ENCODE measurements at places on chromosomes 16 and 17.

- DNase-seq: peak; percentile 88
Observed at GRCh38 chr17:82781894-82782274, 30.0 kb downstream of the TBCD start.

DNA sequence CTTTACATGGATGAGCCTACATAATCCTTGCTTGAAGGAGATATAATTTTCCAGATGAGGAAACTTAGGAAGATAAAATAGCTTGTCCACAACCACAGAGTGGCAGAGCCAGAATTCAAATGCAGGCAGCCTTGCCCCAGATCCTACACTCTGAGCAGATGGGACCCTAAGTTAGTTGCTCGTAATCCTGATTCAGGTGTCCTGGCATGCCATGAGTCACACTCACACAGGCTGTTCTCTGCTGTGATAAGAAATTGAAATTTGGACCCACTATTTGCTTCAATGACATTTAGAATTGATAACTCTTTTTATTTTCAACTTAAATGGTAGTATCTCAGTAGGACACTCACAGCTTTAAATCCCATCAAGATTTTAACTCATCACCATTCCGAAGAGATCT, 150.7 kb upstream of the CACNG5 start:
- no peak for DNase-seq

- DNase-seq: no peak
Observed at GRCh38 chr16:65069766-65070165, 52.1 kb downstream of the CDH11 start.

DNA sequence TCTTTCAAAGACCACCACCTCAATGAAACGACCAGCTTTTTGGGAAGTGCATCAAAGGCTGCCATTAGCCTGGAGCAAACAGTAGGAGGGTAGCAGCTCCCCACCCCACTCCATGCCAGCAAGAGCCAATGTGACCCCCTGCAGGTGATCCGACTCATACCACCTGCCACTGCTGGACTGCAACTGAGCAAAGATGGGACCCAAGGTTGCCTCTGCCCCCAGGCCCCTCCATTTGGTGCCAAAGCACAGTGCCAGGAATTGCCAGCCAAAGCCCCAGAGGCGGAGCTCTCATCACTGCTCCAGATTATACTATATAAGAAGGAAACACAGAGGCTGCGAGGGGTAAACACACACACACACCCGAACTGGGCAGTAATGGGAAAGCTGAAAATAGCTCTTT, 8.3 kb downstream of the PITPNM3 start:
- DNase-seq: no peak

DNA sequence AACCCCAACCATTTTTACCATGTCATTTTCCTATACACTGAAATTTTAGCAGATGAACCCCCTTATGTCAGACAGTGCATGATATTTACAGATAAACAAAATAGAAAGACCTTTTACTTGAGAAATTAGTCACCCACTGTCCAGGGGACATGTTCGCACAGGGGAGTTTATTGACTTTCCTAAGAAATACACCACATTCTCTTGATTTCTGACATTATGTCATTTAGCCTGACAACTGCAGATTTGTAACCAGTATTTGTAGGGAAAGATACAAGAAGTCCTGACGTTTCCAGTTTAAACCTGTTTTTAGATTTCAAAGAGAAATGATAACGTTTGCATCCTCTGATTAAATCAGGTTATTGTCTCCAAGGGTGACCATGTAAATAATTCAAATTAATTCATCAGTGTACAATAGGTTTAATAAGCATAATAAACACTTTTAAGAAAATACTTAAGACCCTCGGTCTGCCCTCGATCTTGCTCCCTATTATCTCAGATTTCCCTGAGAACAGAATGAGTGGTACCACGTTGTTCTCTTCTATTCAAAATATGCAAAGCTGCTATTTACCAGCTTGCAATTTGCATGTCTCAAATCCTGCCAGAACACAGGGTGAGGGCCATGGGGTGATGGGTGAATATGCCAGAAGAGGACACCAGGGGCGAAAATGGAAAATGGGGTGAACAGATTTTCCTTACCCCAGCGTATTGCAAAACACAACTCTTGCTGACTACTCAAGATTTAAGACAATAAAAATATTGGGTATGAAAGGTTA, 2.1 kb upstream of the LYRM9 start:
- no peak for DNase-seq

GRCh38 chr17:4130715-4131114, 12.1 kb downstream of the ZZEF1 start:
- no peak for DNase-seq

DNA sequence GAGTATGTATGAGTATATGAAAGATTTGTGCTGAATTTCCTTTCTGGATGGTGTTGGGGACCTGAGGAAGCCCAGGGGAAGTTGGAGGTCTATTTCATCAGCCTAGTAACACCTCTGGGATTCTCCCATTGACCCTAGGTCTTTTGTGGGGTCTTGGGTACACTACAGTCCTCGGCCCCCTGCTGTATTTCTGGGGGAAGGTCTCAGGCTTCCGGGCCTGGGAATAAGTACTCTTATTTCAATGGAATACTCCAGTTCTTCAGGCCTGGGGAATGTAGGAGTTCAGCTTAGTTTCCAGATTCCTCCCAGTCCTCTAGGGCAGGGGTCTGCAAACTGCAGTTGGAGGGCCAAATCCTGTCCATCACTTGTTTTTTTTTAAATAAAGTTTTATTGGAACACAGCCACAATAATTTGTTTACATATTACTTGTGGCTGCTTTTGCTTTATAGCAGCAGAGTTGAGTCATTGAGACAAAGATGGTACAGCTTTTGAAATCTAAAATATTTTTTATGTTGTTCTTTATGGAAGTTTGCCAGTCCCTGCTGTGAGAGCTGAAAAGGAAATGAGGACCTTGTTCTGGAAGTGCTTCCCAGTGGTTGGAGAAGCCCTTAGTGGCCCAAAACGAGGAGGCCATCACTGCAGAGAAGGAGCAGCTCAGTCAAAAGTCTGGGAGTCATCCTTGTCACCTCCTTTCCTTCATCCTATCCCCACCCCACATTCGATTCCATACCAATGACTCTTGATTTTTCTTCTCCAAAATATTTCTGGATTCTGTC, 142.5 kb upstream of the HS3ST2 start:
- no peak for DNase-seq

DNA sequence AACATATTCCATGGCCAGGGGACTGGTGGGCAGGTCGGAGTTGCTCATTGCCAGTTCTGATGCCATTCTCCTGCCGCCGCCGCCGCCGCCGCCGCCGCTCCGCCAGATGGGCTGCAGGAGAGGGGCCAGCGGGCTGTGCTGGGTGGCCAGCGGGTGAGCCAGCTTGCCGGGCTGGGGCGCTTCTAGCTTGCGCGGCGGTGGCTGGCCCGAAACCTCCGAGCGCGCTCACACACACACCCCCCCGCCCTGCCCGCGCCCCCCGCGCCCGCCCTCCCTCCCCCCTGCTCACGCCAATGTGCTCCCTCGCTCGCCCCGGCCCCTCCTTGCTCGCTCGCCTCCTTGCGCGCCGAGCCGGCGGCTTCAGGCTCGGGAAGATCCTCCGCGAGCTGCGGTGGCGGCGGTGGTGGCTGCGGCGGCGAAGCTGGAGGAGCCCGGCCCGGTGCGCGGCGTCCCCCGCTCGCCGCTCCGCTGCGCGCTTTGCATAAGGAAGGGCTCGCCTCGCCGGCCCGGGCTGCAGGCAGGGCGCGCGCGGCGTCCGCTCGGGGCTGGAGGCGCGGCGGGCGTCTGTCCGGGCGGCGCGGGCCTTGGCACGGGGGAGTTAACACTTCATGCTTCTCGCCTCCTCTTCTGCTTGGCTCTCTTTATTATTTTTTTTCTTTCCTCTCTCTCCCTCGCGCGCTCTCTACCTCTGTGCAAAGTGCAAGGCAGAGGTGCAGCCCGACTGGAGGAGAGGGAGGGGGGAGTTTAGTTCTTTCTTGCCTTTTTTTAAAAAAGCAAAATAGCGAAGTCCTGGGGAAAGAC, 500 bp downstream of the MAF start:
- peak; percentile 30 for DNase-seq

DNA sequence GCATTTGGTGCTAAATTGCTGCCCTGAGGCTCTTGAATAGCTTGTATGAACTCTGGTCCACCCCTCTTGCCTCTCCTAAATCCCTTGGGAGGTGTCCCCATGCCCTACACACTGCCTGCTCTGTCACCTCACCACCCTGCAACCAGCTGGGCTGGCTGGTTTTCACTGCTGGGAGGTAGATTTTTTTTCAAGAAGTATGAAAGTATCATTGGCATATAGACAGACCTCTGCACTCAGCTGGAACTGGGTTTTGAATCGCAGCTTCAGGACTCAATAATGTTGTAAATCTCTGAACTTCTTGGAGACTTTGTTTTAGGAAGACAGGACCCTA, 184.9 kb downstream of the MSI2 start:
- no peak for DNase-seq

DNA sequence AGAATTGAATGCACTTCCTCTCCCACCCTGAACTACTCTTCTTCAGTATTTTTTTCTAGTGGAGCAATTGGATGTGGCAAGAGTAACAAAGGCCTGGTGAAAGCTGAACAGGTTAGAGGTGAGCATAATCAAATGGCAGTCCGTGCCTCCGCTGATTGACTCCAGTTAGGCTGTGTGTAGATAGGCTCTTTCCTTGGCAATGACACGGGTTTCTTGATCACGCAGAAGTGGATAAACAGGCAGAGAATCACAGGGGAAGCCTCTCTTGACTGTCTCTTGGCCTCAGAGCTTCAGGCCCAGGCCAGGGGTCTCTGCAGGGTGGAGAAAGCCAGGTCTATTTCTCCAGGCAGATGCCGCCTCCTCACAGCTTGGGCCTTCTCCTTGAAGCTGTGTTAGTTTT, 4.2 kb downstream of the CD300LB start:
- DNase-seq: no peak

DNA sequence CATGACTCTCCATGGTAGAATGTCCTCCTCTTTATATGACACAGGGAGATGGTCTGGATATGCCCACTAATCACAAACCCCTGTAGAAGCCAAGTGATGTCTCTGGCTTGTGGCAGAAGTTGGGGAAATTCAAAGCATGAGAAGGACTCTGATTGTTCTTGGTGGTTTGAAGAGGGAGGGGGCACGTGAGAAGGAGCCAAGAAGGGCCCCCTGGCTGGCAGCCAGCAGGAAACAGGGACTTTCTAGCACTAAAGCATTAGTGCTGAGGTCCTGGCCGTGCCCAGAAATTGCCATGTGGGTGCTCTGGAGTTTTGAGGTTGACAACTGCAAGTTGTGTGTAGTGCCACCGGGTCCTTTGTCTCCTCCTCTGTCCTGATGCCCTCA, 199.9 kb downstream of the LGALS9B start:
- no peak for DNase-seq

GRCh38 chr16:23088018-23088417, 61.2 kb downstream of the USP31 start:
- DNase-seq: no peak

- DNase-seq: no peak
Observed at GRCh38 chr17:60077226-60077625, 1.5 kb downstream of the HEATR6 start.

DNA sequence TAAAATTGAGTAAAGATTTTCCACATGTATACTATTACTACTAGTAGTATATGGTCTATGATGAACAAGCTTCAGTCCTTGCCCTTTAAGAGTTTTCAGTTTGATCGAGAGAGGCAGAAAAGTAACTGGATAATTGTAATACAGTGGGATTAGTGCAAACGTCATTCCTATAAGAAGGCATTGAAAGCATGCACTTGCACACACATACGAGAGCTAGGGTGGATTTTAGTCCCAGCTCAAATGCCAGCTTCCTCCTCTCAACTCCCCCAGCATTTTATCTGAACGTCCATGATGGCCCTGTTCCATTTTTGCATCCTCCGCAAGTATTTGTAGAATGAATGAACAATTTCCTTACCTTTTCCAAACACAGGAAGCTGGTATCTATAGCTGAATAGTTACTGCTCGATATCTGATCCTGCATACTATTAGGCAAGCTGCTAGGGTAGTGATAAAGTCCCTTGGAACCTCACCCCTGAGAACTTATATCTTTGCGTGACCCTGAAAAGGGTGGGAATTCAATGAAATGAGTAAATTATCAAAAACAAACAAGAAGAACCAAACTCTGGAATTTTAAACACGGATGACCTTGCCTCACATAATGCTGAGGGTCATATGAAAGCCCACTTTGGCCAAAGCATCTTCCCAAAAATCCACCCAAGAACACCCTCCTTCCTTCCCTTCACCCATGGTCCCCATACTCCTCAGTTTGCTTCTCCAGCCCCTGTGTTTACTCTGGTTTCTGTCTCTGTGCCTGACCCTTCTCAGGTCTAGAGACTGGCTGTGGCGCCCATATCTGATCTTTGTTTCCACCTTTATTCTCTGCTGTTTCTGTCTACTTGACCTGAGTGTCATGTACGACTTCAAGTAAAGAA, 60.5 kb downstream of the TMEM100 start:
- DNase-seq: no peak

DNA sequence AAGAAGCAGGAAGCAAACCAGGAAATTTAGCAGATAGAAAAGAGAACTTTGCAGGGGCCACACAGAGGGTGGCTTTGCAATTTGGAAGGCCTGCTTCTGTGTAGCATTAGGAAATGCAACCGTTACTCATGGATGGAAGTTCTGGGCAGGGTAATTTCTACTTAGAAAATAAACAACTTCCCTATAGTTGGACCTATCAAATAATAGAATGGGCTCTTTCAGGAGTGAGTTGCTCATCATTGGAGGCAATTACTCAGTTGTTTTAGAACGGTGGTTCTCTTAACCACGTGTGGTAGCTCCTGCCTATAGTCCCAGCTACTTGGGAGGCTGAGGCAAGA, 25.8 kb upstream of the HS3ST2 start:
- DNase-seq: no peak

GRCh38 chr17:9108146-9108545, 86.8 kb downstream of the NTN1 start:
- no peak for DNase-seq

DNA sequence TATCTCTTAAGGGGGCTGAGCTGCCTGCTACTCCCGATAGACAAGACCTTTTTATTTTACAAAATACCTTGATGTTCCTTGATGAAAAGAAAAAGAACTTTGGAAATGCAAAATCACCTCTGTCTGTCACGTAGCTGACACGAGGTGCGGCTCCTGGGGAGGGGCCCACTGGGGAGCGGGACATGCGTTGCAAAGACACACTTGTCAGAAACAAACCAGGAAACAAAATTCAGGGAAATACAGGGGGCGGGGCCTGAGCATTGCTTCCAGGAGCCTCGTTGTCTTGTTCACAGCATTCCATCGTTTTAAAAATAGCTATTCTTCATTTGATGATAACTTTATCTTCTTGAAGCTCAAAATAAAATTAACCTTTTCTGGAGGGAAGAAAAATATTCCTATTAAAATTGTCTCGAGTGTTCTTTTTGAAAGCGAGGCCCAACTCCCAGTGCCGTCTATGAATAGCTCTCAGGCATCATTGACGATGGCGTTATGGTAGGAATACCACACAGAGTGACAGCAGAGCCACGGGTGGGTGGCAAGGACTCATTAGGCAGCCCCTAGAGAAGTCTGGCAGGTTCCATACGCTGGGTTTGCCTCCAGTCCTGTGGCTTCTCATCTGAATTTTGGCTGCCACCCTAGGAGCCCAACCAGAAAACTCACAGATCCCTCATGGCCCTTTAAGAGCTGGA, 286.9 kb downstream of the CPPED1 start:
- DNase-seq: peak; percentile 50

Measured in left colon (tissue), 2 donors.